GM10248 (cell line): ENCODE measurements at places on chromosomes 2 and 18.

DNA sequence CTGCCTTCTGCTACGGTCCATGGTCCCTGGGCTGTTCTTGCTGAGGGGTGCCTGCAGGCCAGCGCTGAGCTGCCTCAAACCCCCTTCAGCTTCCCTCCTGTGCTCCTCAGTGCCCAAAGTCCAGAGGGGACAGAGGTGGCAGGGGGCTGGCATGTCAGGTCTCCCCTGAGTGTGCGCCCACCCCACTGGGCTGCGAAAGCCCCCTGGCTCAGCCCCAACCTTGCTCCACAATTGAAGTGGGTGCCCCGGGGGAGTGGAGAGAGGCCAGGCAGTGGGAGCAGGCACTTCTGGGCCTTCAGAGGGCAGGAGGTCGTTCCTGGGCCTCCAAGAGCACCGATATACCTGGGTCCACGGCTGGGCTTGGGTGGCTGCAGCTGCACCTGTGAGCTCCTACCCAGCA lies 548.7 kb upstream of the FAM98A start:
- no peak for DNase-seq

GRCh38 chr18:5197032-5197434 lies at the start of gene AKAIN1:
Gene AKAIN1, minus strand, starts transcription at chr18:5197257. Its CDS starts 204 bp downstream, at chr18:5197053.
- peak; percentile 35 for DNase-seq

- DNase-seq = peak; percentile 38
Measured at GRCh38 chr2:174158003-174158402, 90.3 kb downstream of the OLA1 start.

DNA sequence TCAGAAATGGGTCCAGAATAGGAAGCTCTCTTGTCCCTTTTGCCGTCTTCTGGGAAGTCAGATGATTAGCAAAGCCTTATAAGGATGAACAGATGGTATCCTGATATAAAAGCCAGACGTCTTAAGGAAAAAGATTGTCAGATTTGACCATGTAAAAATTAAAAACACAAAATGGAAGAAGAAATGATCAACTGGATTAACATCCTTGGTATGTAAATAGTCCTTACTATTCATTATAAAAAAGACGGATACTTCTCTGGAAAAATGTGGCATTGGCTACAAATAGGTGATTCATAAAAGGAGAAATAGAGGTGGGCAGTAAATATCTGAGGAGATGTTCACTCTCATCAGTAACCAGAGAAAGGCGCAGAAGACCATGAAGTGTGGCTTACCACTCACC lies 33.7 kb upstream of the SCLY start:
- DNase-seq = no peak

GRCh38 chr2:36371928-36372391 lies 16.4 kb downstream of the CRIM1 start:
- DNase-seq = no peak
